Esophagus muscularis mucosa (tissue), 4 donors: ENCODE measurements at places on chromosomes 11 and 22. TPM values are rescaled to one million over a fixed set of nuclear protein-coding genes. Genes with fewer than 3 reads are reported as not detected.

DNA sequence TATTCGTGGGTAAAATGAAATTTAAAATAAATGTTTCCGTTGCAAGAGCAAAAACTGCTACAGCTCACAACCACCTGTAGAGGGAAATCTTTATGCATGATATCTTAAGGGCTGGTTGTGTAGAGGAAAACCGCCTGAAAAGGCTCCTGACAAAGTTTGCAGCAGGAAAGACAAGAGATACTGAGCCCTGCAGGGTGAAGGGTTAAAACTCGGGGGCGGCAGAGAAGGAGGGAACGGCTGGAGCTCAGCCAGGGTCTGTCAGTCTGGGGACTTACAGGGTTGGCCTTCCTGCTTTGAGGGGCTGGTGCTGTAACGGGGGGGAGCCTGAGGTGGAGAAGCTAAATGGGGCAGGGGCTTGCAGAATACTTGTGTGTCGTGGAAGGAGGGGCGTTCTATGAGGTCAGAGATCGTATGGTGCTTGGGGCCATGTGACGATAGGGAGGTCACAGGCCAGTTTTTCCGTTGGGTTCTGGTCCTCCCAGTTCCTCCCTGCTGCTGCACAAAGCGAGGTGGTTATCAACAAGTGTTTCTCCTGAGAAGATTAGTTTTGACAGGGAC lies 122.9 kb upstream of the HSD17B12 start:
- no peak for DNase-seq
- peaks cover 86% of the 10 kb centered on the region for H3K27me3 ChIP-seq
- no peak overlapping the region for H3K4me3 ChIP-seq
- H3K27ac ChIP-seq = no peak overlapping the region
- peaks cover 37% of the 10 kb centered on the region for H3K4me1 ChIP-seq

DNA sequence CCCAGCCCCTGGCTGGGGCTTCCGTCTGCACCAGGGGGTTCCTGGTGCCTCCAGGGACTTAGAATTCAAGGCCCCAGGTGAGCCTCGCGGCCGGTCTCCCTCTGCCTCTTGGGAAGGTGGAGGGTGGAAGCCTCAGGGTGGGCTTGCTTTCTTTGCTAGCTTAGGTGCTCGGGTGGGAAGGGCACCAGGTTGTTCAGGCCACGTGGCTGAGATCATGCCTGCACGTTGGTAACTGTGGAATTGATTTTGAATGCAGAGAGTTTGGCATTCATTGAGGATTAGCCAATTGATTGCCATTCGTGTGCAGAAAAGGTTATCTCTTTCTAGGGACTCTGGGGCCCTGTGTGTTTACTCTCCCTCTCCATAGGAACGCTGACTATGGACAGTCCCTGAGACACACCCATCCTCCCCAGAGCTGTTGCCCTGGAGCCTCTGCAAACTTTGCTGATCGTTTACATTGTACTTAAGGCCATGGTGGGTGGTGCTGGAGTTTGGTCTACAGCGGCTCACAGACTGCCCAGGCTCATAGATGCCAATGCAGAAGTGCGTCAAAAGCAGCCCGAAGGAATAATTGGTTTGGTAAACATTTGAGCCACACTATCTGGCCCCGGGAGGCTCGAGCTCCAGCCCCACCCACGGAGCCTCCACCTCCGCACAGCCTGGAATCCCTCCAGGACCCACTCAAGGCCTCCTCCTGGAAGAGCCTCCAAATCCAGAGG lies 1457.7 kb downstream of the BRD1 start:
- no peak for DNase-seq
- H3K4me3 ChIP-seq = no peak overlapping the region
- peaks cover 16% of the 10 kb centered on the region for H3K4me1 ChIP-seq
- no peak overlapping the region for H3K27ac ChIP-seq
- no peaks in the 10 kb centered on the region for H3K36me3 ChIP-seq

DNA sequence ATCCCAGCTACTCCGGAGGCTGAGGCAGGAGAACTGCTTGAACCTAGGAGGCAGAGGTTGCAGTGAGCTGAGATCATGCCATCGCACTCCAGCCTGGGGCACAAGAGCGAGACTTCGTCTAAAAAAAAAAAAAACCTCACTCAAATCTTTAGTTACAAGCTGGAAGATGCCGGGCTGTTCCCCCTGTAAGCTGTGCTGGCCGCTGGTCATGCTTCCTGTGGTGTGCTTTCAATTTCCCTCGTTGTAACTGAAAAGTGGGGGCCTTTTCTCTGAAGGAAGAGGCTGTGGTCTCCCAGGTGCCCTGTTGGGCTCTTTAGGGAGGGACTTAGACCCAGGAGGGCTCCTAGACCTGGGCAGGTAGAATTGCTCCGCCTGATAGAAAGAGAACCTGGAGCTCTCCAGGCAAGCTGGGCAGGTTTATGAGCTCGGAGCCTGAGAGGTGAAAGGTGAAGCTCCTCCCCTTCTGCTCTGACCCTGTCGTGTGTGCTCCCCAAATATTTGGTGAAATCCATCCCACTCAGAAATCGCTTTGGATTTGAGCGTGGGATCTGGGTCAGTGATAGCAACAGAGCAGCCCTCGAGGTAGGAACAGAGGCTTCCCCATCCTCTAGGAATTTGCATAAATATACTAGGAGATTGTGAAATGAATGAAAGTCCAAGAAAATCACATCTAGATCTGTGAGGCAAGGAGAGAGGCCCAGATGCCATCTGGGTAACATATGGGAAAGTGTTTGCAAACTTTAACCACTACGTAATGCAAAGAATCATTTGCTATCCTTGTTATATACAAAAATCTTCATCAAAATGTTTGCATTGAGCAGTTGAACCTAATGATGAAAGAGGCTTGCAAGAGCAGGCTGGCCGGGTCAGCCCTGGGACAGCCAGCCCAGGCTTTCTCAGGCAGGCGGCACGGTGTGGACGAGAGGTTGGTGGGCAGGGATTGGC lies 154.3 kb downstream of the FBXO7 start:
- no peak overlapping the region for H3K4me3 ChIP-seq
- no peaks in the 10 kb centered on the region for H3K36me3 ChIP-seq
- H3K27ac ChIP-seq = peak overlapping the region; percentile 55

- no peak overlapping the region for H3K4me3 ChIP-seq
- DNase-seq = no peak
Observed at GRCh38 chr22:44047891-44048301, 23.8 kb downstream of the PARVB start.

The PIH1D2 gene
- 0.92 TPM for total RNA-seq

The CCND1 gene
- 56.7 TPM for total RNA-seq

The SCGB1A1 gene
- 3.0 TPM for total RNA-seq

DNA sequence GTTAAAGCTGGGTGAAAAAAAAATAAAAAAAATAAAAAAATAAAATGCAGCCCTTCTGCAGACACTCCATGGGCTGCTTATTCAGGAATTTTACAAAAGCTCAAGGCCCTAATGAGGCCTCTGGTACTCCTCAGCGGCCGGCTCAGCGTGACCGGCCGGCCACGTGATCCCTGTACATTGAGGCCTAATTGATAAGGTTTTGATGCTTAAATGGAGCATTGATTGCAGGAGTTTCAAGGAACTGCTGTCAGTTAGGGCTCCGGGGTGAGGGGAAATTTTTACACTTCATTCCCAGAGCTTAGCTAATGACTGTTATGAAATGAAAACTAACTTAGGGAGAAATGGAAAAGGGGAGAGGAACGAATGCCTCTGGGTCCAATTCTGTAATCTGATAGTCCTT lies 368.8 kb upstream of the KIRREL3 start:
- no peaks in the 10 kb centered on the region for H3K4me1 ChIP-seq
- no peak overlapping the region for H3K4me3 ChIP-seq
- peak; percentile 42 for DNase-seq
- no peak overlapping the region for H3K27ac ChIP-seq

DNA sequence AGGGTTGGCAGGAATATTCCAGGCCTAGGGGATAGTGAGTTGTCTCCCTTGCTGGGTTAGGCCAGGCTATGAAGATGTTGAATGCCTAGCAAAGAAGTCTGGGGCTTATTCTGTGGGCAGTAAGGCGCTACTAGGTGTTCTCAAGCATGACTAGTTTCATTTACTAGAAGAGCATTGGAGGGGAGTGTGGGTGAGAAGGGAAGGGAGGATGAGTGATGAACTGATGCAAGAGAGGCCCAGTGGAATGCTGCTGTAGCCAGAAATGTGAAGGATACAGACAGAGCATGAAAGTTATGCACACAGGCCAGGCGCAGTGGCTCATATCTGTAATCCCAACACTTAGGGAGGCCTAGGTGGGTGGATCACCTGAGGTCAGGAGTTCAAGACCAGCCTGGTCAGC lies 33.5 kb downstream of the POU2F3 start:
- no peaks in the 10 kb centered on the region for H3K4me1 ChIP-seq
- no peak overlapping the region for H3K4me3 ChIP-seq
- no peak overlapping the region for H3K27ac ChIP-seq
- H3K27me3 ChIP-seq = no peaks in the 10 kb centered on the region

- no peak overlapping the region for H3K4me3 ChIP-seq
- H3K27me3 ChIP-seq = no peaks in the 10 kb centered on the region
- peaks cover 23% of the 10 kb centered on the region for H3K4me1 ChIP-seq
- H3K36me3 ChIP-seq = peaks cover 7% of the 10 kb centered on the region
- no peak for DNase-seq
Observed at GRCh38 chr22:46239261-46240048, 10.6 kb downstream of the CDPF1 start.
